ENCODE measurements at places on chromosomes 13 and 19. TPM values are rescaled to one million over a fixed set of nuclear protein-coding genes. Genes with fewer than 3 reads are reported as not detected.

NKPD1 gene
- total RNA-seq = 0.16 TPM

KCNRG gene
- not detected for total RNA-seq

CYP2F1 gene
- total RNA-seq = not detected

C19orf33 gene
- total RNA-seq = not detected

SLC10A2 gene
- not detected for total RNA-seq

ZSCAN22 gene
- total RNA-seq = 1.5 TPM

KLK2 gene
- total RNA-seq = not detected

GRCh38 chr13:112893570-112894422 is 75.2 kb upstream of the MCF2L start:
- H3K27me3 ChIP-seq = peaks cover 41% of the 10 kb centered on the region
- H3K27ac ChIP-seq = no peak overlapping the region
- H3K36me3 ChIP-seq = no peaks in the 10 kb centered on the region

GRCh38 chr13:95955255-95955654 is 97.9 kb downstream of the UGGT2 start:
- no peaks in the 10 kb centered on the region for H3K4me1 ChIP-seq
- H3K4me3 ChIP-seq = no peak overlapping the region
- no peak for DNase-seq
- H3K36me3 ChIP-seq = no peaks in the 10 kb centered on the region

- H3K27me3 ChIP-seq = peaks cover 88% of the 10 kb centered on the region
- DNase-seq = no peak
- peaks cover 13% of the 10 kb centered on the region for H3K4me1 ChIP-seq
- H3K4me3 ChIP-seq = peak within 1 kb of the TSS; percentile 53
Observed at GRCh38 chr13:99981735-99982035, at the start of gene ZIC2. ZIC2 (plus strand) TSS chr13:99981784; CDS start chr13:99982065, 281 bp downstream.

DNA sequence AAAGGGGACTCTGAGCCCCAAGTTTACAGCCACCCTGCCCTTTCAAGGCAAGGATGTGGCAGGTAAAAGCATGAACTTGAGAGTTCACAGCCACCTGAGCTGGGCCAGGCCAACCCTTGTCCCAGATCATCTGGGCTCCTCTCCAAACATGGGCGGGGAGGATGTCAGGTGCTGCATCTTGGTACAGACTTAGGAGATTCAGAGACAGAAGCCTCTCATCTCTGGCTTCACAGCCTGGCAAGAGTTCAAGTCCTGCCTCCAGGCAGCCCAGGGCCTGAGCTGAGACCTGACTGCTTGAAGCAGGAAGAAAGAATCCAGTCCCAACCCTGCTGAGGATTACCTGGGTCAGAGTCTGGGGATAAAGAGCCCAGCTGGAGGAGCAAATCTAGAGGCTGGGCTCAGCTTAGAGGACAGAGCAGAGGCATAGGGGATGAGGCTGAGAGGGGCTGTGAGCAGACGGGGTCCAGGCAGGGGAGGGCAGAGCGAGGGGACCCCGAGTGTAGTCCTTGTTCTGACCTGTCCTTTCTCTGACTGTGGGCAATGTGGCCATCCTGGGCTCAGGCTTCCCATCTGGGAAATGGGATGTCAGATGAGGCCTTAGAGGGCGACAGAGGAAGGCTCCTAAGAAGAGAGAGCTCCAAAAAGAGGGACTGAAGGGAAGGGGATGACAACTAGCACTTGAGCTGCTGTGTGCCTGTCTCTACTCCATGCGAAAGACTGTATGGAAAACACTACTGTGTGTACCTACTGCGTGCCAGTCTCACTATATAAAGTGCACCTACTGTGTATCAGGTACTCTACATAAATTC is 6.6 kb upstream of the OR10H5 start:
- H3K36me3 ChIP-seq = no peaks in the 10 kb centered on the region
- H3K27me3 ChIP-seq = no peaks in the 10 kb centered on the region
- no peak for DNase-seq
- no peak overlapping the region for H3K4me3 ChIP-seq
- peaks cover 9% of the 10 kb centered on the region for H3K4me1 ChIP-seq

- no peaks in the 10 kb centered on the region for H3K27me3 ChIP-seq
- H3K36me3 ChIP-seq = no peaks in the 10 kb centered on the region
- no peak for DNase-seq
- no peak overlapping the region for H3K4me3 ChIP-seq
Observed at GRCh38 chr13:100815476-100816046, 141.0 kb upstream of the TMTC4 start.

DNA sequence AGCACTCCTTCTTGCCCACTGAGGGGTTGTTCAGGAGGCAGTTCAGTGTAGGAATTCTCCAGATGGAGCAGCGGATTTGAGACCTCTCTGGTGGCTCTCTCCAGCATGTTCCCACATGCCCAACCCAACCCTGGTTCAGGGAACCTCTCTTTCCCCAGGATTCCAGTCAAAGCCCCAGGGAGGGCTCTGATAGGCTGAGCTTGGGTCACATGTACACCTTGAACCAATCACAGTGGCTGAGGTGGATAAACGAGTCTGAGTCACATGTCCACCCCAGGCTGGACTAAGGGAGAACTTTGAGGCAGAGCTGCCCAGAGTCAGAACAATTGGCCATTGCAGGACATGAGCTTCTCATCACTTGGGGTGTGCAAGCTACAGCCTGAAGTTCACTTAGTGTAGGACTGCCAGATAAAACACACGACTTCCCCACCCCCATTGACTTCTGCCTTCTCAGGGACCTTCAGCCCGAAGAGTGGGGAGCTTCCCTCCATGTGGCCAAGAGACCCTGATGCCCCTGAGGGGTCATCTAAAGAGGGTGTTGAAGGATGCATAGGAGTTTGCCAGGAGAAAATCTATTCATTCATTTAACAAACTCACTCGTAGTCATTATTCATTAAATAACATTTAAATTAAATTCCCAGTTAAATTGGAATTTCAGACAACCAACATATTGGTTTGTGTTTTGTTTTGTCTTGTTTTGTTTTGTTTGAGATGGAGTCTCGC is 4.0 kb upstream of the MAST3 start:
- no peaks in the 10 kb centered on the region for H3K36me3 ChIP-seq
- no peak overlapping the region for H3K4me3 ChIP-seq

All from gastrocnemius medialis (tissue), 4 donors.